ENCODE measurements at places on chromosomes 7 and 10.

DNA sequence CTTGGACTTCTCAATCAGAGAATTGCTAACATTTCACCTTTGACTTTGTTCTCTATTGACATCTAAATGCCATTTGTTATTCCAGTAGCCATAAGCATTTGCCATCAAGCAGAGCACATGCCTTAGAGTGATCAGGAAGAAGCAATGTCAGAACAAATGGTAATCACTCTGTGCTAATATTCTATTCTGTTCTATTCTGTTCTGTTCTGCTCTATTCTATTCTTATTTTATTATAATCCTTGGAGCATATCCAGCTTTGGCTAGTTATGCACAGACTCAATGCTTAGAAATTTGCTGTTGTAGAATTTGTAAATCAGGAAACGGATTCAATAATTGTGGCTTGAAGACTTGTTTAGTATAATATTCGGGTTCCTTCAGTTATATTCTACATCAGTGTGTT is 175.4 kb downstream of the EXOC4 start:
- DNase-seq = no peak

GRCh38 chr7:92613214-92613613 is 23.0 kb upstream of the FAM133B start:
- DNase-seq = no peak

DNA sequence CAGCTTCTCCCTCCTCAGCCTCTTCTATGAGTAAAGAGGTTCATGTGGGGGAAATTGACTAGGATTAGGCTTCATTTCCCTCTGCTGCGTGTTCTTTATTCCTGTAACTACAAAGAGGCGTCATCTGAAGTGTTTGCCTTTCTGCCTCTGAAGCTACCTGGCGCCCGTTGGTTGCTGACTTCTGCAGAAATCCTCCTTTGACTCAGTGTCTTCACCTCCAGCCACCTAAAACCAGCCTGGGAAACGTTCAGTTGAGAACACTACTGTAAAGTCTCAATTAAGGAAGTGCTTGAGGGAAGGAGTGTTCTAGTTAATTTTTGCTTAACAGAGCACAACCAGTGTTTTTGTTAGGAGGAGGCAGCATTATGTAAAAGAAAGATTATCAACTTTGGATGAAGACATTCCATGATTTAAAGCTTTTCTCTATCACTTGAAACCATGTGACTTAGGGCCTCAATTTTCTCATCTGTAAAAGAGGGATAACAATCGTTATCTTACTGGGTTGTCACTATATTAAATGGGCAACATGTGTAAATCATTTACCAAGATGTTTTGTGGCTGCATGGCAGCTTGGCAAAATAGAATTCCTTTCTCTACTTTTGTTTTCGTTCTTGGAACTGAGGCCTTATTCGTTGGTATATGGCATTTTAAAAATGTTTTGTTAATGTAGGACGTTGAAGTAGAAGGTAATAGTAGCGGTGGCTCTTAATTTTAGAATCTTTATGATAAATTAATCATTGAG is 642.9 kb downstream of the SDK1 start:
- DNase-seq = no peak

DNA sequence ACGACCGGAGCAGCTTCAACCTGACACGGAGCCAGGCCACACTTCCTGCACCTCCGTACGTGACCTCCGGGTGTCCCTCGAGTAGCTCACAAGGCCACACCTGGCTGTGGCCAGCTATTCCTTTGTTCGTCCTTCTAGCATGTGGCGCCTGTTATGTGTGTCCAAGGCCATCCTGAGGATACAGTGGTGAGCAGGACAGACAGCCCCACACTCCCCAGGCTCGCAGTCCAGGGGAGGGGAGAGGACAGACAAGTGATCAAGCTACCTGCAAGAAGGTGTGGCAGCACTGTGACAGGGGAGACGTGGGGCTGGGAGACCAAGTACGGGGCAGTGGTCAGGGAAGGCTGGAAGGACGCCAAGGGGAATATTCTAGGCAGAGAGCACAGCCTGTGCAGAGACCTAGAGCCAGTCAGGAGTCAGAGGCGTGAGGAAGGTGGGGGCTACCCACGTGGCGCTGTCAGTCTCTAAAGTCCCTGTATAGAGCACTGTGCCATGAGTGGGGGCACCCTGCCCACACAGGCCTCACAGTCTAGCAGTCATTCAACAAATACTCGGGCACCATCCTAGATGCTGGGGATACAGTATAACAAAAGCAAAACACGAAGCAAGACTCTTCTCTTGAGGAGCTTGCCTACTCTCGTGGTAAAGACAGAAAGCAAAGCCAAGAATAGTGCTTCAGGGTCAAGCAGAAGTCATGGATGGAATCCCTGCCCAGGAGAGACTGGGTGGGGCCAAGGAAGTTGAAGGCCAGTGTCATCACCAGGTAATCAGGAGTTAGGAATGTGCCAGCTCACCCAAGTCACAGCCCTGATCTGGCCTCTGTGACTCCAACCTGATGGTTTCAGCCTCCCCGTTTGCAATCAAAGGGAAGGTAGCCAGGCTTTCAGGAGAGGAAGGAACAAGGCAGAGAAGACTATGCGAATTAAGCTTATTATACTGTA is 58.6 kb downstream of the PROSER2 start:
- peak; percentile 92 for DNase-seq

- no peak for DNase-seq
These were observed 205.9 kb upstream of the PHF14 start for GRCh38 chr7:10767771-10768170.

DNA sequence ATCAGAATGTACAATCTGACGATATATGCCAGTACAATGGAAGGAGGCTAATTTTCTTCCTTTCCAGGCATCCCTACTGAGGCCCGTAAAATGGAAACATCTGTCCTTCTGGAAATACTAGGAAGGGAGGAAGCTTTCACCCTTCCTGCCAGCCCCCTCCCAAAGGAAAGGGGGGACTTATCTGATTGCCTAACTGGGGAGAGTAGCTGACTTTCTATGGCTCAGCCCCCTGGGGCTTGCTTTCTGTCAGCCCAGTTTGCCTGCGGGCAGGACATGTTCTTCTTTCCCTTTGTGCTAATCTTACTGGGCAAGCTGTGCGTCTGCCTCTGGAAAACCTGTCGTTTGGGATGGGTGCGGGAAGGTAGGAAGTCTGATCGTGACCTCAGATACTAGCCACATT is 508.9 kb downstream of the SUGCT start:
- no peak for DNase-seq

- peak; percentile 85 for DNase-seq
These were observed 47.9 kb upstream of the NPFFR1 start for GRCh38 chr10:70331486-70332268.

DNA sequence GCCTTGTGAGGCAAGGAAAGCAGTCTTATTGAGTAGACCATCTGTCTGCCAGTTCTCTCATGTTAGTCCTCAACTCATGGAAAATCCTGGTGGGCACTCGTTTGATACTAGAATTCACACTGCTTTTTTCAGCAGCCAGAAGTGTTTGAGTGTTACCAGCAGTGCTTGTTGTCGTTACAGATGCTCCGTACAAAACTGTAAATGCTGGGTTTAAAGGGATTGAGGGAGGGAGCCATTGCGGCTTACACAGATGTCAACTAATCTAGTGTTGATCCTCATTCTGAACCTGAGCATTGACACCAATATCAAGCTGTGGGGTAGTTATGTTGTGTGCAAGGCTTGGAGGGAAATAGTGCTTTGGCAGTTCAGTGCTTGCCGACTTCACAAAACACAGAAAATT is 348.6 kb downstream of the AUTS2 start:
- DNase-seq = no peak

GRCh38 chr10:100808876-100809275 is 63.5 kb downstream of the PAX2 start:
- DNase-seq = no peak

DNA sequence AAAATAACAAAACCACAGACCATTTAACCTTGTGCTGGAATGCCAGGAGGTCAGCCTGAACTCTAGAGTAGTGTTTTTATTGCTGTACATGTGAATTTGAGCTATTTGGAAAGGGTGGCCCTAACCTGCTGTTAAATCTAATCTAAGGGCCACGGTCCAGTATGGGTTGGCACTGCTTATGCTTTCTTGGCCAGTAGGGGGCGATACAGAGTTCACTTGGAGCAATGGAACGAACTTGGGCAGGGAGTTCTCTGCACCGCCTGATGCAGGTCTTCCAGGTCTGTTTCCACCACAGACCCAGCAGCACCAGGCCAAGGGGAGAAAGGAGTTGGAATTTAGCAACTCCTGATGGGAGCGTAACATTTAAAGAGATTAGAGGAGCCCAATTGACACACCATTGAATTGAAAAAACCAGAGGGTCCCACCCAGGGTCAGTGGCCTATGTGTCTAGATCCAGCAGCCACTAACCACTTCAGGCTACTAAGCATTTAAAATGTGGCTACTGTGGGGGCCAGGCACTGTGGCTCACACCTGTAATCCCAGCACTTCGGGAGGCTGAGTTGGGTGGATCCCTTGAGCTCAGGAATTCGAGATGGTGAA is 75.7 kb upstream of the EFCAB10 start:
- no peak for DNase-seq

GRCh38 chr7:116731023-116731395 is 59.0 kb downstream of the MET start:
- DNase-seq = no peak

DNA sequence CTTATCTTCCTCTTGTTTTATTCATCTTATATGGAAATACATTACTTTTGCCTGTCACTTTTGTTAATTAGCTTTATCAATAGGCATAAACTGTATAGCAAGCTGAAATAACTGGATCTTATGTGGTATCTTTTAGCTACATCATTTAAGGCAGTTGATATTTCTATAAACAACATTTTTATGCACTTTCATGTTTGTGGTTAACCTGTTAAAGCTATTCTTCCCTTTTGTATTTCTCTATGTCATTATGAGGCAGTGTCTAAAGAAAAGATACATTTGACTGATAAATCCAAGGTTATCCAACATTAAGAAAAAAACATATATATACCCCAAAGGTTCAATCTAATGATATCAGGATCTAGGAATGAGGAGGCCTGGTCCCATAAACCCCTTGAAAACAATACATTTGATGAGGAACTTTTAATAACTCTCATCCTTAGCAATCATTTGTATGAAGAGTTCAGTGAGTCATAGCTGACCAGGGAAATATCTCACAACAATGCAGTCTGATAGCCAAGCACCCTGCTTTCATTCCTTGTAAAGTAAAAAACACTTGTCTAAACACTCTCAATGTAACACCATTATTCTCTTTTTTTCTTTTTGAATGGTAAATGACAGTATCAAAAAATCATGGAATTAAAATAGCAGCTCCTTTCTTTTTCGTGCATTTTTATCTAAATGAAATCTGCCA is 300.9 kb downstream of the NEBL start:
- DNase-seq = no peak

- DNase-seq = no peak
These were observed 9.6 kb downstream of the UNCX start for GRCh38 chr7:1242256-1242605.

GRCh38 chr10:118808601-118809356 is 54.0 kb upstream of the CACUL1 start:
- DNase-seq = no peak

DNA sequence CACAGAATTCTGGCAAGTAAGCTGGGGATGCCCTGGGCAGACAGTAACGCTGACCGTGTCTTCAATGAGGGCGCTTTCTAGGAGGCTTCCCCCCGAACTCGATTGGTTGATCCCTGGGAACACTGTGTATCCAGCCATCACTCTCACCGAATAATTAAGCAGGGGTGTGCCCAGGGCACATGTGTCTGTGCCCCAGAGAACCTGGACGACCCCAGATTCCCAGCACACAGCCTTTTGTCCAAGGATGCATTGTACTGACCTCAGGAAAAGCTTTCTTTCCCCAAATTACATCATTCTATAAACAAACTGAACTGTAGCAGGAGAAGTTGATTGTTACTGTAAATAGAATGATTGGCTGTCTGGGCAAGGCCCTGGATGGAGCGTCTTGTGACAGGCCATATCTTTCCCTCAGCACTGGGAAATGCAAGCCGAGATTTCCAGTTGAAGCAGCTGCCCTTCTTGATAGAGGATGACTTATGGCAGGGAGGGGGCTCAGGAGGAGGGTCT is 6.6 kb upstream of the DEPP1 start:
- no peak for DNase-seq

- DNase-seq = no peak
These were observed 3.5 kb downstream of the PTPRE start for GRCh38 chr10:127910464-127910770.

GRCh38 chr10:4599471-4599870 is 226.5 kb upstream of the AKR1E2 start:
- DNase-seq = no peak

- DNase-seq = no peak
These were observed 16.3 kb upstream of the GIMAP6 start for GRCh38 chr7:150648353-150649079.

All from RWPE2 (cell line).